ENCODE measurements at places on chromosomes 6 and 20.

DNA sequence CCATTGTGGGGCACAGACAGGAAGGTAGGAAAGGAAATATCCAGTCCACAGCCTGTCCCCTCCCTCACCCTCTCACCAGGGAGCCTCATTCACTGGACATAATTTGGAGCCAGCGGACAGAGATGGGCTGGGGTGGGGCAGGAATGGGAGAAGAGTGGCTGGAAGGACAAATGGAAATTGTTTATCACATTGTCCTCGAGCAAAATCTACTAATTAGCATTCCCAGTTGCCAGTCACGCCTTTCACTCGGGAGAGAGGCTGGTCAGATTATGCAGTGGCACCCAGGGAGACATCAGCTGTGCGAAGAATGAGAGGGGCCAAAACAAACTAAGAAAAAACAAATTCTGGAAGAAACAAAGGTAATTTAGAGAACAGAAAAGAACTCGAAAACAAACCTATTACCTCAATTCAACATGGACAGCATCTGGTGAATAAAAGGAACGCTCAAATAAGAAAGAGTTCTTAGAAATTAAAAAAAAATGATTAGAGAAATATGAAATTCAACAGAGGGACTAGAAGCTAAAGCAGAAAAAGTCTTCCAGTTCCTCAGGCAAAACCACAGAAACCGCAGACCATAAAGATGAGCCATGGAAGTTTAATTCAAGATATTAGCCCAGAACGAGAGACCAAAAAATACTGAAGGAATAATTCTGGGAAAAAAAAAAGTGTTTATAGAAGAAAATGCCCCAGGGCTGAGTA, 108.5 kb upstream of the RALGAPA2 start:
- peaks cover 13% of the 10 kb centered on the region for H3K4me1 ChIP-seq
- no peak for DNase-seq
- no peaks in the 10 kb centered on the region for H3K27me3 ChIP-seq
- H3K36me3 ChIP-seq, result no peaks in the 10 kb centered on the region
- no peak overlapping the region for H3K27ac ChIP-seq

- H3K27ac ChIP-seq, result no peak overlapping the region
- DNase-seq, result peak; percentile 86
- H3K27me3 ChIP-seq, result peaks cover 7% of the 10 kb centered on the region
- peaks cover 12% of the 10 kb centered on the region for H3K4me1 ChIP-seq
- peak overlapping the region; percentile 84 for H3K4me3 ChIP-seq
Measured at GRCh38 chr6:44268095-44268628, 2.1 kb upstream of the TMEM151B start.

GRCh38 chr6:80547827-80548226, 441.4 kb downstream of the BCKDHB start:
- H3K4me1 ChIP-seq, result 0 out of 2 replicates have a peak, but pooled peaks cover 2% of the 10 kb centered on the region
- peaks cover 18% of the 10 kb centered on the region for H3K36me3 ChIP-seq
- H3K4me3 ChIP-seq, result no peak overlapping the region
- no peak for DNase-seq

DNA sequence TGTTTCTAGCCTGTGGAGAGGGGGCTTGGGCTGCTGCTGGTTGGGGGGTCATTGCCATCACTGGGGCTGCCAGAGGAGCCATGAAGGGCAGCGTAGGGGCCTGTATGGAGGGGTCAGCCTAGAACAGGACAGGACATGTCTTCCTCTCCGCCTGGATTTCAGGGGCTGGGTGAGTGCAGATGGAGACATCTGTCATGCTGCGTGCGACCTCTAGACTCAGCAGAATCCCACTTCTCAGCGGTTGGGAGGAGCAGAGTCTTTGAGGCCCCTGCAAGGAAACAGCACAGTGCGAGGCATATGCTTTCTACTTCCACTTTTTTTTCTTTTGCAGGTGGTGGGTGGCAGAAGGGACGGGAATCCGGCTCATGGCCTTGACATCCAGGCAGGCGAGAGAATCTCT, 67.9 kb downstream of the EZR start:
- no peak overlapping the region for H3K27ac ChIP-seq
- H3K36me3 ChIP-seq, result no peaks in the 10 kb centered on the region
- no peak for DNase-seq
- H3K4me1 ChIP-seq, result no peaks in the 10 kb centered on the region

DNA sequence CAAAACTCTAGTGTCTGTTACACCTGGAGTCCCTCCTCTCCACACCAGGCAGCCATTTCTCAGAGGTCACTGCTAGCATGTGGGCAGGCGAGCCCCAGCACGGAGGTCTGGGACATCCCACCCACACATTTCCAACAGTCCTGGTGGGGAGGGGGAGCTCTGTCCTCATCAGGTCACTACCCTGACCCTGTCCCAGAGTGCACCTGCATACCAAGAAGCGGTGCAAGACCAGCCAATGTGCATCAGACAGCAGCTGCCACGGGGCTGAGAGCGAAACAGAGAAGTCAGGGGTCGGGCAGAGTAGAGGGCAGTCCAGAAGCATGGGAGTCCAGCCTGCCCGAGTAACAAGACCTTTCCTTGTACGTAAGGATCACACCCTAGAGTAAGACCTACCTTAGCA, 71.1 kb downstream of the TAF4 start:
- no peaks in the 10 kb centered on the region for H3K27me3 ChIP-seq
- no peak overlapping the region for H3K4me3 ChIP-seq
- peaks cover 85% of the 10 kb centered on the region for H3K36me3 ChIP-seq
- no peaks in the 10 kb centered on the region for H3K4me1 ChIP-seq
- H3K27ac ChIP-seq, result no peak overlapping the region
- no peak for DNase-seq

- no peak overlapping the region for H3K27ac ChIP-seq
- H3K4me1 ChIP-seq, result no peaks in the 10 kb centered on the region
- DNase-seq, result no peak
- no peak overlapping the region for H3K4me3 ChIP-seq
- no peaks in the 10 kb centered on the region for H3K27me3 ChIP-seq
Measured at GRCh38 chr6:142359271-142359960, 57.6 kb downstream of the ADGRG6 start.

- no peak for DNase-seq
- H3K36me3 ChIP-seq, result peaks cover under 1% of the 10 kb centered on the region
- no peaks in the 10 kb centered on the region for H3K27me3 ChIP-seq
- no peaks in the 10 kb centered on the region for H3K4me1 ChIP-seq
- H3K27ac ChIP-seq, result no peak overlapping the region
Measured at GRCh38 chr20:20213526-20214121, 154.3 kb upstream of the INSM1 start.

- H3K4me1 ChIP-seq, result peaks cover 2% of the 10 kb centered on the region
- no peak overlapping the region for H3K27ac ChIP-seq
- H3K27me3 ChIP-seq, result no peaks in the 10 kb centered on the region
- peak; percentile 88 for DNase-seq
- H3K4me3 ChIP-seq, result peak overlapping the region; percentile 91
Measured at GRCh38 chr6:31493875-31494694, 3.9 kb upstream of the MICB start.
